ENCODE measurements at places on chromosomes 3 and 15. TPM values are rescaled to one million over a fixed set of nuclear protein-coding genes. Genes with fewer than 3 reads are reported as not detected.

Gene RYR3
- 3.5 TPM for total RNA-seq

Gene CELF6
- 3.7 TPM for total RNA-seq

Gene TMIE
- total RNA-seq: 0.15 TPM

Gene TICRR
- total RNA-seq: not detected

Gene MORC1
- total RNA-seq: not detected

Gene SRGAP3
- total RNA-seq: 2.0 TPM

Gene ITGA11
- 8.3 TPM for total RNA-seq

Gene RASL12
- total RNA-seq: 208 TPM

Gene RFTN1
- 96.6 TPM for total RNA-seq

Gene FGF7
- 67.5 TPM for total RNA-seq

Gene EPHB1
- total RNA-seq: 0.81 TPM

Gene TIGIT
- total RNA-seq: 0.27 TPM

Gene LMAN1L
- total RNA-seq: not detected

Gene COL8A1
- total RNA-seq: 58.4 TPM

Gene CCNB2
- not detected for total RNA-seq

Gene MCF2L2
- total RNA-seq: 2.2 TPM

Gene ANXA2
- 672 TPM for total RNA-seq

Gene CD200R1L
- not detected for total RNA-seq

Gene RAB8B
- total RNA-seq: 26.1 TPM

Gene LCTL
- not detected for total RNA-seq

Gene GOLGA8K
- 0.31 TPM for total RNA-seq

Gene CPN2
- not detected for total RNA-seq

DNA sequence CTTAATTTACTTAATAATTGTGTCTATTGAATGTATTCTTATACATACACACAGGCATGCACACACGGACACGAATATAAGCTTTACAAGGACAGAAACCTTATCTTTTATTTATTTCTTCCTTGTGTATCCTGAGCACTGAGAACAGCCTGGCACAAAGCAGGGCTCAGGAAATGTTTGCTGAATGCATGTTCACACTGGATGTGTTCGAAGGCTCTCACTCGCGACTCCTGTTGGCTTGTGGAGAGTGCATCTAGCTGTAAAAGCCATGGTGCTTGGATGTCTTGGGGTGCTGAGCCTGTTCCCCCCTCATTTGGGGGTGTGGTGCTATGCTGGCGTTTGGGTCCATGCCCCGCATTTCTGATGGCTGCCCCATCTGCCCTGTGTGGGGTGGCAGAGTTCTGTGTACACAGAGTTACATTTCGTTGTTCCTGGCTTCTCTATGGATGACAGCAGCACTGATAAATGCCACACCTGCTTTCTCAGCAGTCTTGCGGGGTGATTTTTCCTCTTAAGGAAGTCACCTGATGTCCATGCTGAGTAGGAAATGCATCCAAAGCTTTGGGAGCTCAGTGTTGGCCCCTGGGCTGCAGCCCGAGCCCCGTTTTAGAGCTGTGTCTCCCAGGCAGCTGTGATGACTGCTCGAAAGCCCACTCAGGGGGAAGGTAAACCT lies 148.5 kb downstream of the IGF1R start:
- no peak for ATAC-seq

DNA sequence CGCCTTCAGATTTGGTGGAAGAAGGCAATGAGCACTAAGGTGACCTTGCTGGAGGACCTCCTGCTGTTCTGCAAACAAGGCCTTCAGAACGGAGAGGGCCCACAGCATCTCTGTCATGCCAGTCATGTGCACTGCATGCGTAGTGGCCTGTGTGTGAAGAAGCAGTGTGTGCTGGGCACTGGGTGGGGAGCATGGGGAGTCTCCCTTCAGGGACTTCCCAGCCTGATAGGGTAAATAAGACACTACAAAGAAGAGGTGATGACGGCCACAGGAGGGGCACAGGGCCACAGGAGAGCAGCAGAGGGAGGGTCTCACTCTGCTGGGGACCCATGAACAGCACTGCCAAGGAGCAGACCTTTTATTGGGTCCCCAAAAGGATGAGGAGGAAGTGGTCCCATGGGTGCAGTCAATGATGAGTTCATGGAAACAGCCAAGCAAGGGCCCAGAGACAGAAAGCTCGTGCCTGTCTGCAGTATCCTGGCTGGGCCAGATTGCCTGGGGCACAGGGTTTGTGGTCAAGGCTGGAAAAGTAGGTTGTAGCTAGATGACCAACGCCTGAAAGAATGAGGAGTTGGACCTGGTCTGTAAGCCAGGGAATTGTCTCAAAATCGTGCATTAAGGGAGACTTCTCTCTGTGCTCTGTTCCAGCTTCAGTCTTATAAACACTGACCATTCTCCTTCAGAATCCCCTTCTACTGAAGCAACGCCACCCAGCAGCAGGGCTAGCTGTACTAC lies 67.8 kb upstream of the SEC61A1 start:
- no peak for ATAC-seq

DNA sequence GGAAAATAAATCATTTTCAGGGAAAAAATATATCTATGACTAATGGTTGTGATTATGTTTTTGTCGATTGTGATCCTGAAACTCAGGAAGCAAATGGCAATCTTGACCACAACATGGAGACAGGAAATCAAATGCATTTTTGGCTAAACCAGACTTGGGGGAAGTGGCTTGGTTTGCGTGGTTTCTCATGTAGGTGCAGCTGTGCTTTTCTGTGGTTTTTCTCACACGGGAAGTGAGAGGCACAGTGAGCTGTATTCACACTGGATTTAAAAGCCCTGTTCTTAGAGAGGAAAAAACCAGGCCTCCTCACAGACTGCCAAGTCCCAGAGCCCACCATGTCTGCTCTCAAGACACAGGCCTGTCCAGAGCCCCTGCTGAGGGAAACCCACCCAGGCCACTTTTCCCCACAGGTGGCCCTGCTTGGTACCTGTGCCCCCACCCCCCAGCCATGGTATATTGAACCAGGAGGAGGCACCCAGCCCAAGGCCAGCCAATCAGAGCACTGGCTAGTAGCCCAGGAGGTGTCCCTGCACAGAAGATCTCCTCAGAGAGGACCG lies 46.1 kb downstream of the BTD start:
- ATAC-seq: no peak

GRCh38 chr15:77083381-77084160 lies 12.7 kb upstream of the TSPAN3 start:
- ATAC-seq: peak; percentile 98

DNA sequence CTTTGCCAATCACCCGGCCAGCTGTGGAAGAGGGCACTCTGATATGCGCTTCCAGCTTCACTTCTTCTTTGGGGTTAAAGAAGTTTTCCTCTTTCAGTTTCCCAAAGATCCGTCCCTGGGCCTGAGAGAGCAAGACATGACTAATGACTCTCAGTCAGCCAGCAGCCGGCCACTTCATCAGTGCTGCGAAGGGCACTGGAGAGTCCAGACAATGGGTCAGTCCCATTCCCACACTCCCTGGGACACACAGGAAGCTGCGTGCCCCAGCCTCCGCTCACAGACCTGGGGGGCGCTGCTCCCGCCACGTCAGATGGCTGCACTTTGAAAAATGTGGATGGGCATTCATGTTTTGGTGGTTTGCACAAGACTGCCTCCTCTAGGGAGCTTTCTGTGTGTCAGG lies 63.3 kb downstream of the SENP2 start:
- ATAC-seq: no peak

DNA sequence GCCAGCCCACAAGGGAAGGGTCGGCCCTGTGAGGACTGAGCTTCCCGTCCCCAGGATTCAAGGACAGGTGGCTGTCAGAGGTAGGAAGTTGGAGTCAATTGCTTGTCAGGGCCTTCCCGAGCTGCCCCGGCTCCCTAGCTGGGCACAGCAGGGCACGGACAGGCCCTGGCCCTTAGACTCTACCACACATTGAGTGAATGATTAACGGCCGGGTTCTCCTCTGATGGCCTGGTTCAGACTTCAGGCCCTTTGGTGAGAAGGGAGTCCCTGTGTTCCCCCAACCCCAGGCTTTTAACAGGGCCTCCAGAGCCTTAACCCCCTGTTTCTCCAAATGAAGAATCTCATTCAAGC lies 16.4 kb upstream of the FGD5 start:
- no peak for ATAC-seq

- no peak for ATAC-seq
Measured at GRCh38 chr3:53807117-53807810, 39.0 kb downstream of the CHDH start.

DNA sequence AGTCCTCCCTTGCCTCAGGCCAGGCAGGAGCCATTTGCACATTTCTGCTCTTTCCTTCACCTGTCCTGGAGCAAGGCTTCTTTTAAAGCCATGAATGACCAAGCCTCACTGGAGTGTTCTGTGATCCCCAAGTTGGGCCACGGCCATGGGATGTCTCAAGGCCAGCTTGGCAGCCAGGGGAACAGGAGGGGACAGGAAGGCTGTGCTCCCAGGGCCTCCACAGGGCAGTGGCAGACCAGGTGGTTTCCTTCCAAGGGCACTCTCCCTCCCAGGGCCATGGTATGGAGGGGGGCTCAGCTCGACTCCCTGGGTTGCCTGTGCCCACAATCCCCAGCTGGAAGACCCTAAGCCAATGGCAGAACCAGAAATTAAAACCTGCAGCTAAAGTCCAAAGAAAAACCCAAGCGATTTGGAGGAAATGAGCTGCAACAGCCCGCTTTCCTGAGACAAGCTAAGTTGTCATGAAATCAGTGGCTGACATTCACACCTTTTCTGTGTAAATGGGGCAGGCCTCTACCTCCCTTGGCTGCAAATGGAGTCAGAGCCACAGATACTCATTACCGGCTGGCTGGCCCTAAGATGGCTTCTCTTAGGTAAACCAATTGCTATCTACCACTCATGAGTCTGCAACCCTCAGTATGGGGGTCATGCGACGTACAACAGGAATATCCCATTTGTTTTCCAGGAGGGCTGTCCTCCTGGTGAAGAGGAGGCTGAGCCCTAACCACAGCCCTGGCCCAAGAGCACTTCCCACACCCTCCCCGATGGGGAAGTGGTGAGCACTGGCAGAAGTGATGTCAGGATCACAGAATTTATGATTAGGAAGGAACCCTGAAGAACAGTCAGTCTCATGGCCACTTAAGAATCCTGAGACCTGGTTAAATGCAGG lies 83.3 kb downstream of the SNRK start:
- no peak for ATAC-seq

- ATAC-seq: no peak
Measured at GRCh38 chr3:107428051-107428858, 51.0 kb downstream of the CCDC54 start.

- no peak for ATAC-seq
Measured at GRCh38 chr15:40891810-40892446, 2.3 kb upstream of the VPS18 start.

- ATAC-seq: no peak
Measured at GRCh38 chr3:3447641-3448040, 268.1 kb upstream of the CRBN start.

- ATAC-seq: no peak
Measured at GRCh38 chr3:47571391-47572175, 7.1 kb downstream of the CSPG5 start.

DNA sequence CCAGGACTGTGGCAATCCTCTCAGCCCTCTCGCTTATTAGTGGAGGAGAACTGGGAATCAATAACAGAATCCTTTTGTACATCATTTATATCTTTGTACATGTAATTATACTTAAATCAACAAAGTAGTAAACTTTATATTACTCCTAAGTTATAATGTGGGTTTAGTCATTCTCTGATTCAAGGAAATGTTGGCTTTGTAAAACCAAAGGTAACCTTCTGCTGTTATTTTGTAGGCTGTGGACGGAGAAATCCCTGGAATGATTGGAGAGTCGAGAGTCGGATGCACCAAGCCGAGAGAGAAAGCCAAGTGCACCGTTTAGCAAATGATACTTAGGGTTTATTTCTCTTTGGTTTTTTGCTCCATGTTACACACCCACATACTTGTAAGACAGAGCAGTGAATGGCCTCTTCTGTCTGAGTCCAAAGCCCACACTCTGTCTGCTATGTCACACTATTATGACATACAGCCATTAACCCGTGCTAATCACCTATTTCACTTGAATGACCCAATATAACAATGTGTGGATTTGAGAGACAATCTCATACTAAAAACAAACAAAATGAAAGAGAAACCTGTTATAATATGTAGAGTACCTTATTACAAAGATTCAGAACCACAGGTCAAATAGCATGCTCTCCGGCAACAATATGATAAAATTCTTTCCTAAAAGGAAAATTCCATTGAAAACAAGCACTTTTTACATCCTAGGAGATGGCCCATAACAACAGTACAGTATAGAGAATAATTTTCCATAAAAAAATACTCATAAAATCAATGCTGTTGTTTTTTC lies 72.2 kb downstream of the MECOM start:
- ATAC-seq: no peak

DNA sequence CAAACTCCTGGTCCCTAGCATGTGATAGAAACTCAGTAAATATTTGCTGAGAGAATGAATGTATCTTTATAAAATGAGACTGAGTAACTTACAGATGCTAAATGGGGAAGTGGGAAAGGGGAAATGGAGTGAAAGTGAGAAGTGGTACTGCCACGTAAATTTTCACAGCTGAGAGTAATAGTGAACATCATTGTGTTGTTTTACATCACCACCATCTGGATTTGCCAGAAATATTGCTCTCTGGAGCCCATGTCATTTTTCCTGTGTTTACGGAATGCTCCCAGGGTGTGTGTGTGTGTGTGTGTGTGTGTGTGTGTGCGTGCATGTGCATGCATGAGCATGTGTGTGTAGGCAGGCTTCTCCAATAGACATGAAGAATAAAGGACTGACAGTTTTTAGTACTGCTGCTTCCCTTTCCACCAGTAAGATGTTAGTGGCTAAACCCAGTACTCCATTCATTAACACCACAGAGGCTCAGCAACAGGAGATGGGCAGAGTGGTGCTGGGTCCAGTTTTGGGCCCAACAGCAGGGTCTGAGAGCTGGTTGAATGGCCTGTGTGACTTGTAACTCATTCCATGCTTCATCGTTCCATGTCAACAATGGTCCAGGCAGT lies 57.3 kb downstream of the DIPK2A start:
- ATAC-seq: peak; percentile 41

- no peak for ATAC-seq
Measured at GRCh38 chr3:128452678-128453275, 13.9 kb downstream of the DNAJB8 start.

GRCh38 chr3:52232279-52233107 lies 6.5 kb downstream of the TWF2 start:
- ATAC-seq: no peak

- no peak for ATAC-seq
Measured at GRCh38 chr15:66089049-66089448, 164.5 kb downstream of the MEGF11 start.

DNA sequence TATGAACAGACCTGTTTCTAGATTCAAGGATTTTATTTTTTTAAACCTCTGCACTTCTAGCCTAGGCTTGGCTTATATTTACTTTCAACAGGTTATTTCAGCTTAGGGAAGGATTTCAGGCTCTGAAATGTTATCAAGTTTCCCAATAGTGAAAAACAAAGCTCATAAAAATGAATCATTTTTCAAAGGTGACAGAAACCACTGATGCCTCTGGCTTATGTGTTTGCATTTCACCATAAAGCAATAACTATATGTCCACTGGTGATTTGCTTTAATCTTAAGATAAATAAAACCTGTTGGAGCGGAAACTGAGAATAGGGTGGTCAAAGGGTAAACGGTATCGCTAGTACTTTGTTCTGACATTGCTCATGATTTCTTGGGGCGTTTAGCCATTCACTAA lies 141.2 kb upstream of the LRIG1 start:
- ATAC-seq: no peak

- no peak for ATAC-seq
Measured at GRCh38 chr15:100821327-100821726, 58.3 kb upstream of the ALDH1A3 start.

GRCh38 chr3:35565048-35565447 lies 74.3 kb upstream of the ARPP21 start:
- ATAC-seq: no peak

GRCh38 chr3:177475356-177475665 lies 278.0 kb upstream of the TBL1XR1 start:
- ATAC-seq: no peak
